ENCODE measurements at places on chromosomes 1 and 21. TPM values are rescaled to one million over a fixed set of nuclear protein-coding genes. Genes with fewer than 3 reads are reported as not detected.
A peak's percentile ranks its signal among the peaks of the same experiment; 100 is the strongest.

- DNase-seq = no peak
- no peaks in the 10 kb centered on the region for H3K4me1 ChIP-seq
- no peak overlapping the region for H3K4me3 ChIP-seq
- H3K36me3 ChIP-seq = no peaks in the 10 kb centered on the region
These were observed 325.5 kb downstream of the ZP4 start for GRCh38 chr1:237565236-237565635.

DNA sequence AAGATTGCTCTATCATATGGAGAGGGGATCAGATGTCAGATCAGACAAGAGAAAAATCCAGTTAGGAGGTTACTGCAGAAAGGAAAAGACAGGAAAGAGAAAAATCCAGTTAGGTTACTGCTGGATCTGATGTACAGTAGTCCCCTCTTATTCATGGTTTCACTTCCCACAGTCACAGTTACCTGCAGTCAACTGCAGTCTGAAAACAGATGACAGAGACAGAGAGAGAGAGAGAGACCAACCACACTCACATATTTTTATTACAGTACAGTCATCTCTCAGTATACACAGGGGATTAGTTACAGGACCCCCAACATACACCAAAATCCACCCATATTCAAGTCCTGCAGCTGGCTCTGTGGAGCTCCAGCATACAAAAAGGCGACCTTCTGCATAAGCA, 29.3 kb downstream of the NUP133 start:
- H3K27me3 ChIP-seq = no peaks in the 10 kb centered on the region
- H3K27ac ChIP-seq = no peak overlapping the region
- no peaks in the 10 kb centered on the region for H3K4me1 ChIP-seq

- H3K27ac ChIP-seq = peak overlapping the region; percentile 2
- H3K27me3 ChIP-seq = peaks cover 18% of the 10 kb centered on the region
- peaks cover 15% of the 10 kb centered on the region for H3K4me1 ChIP-seq
These were observed 91.5 kb upstream of the IPO9 start for GRCh38 chr1:201737352-201738060.

GRCh38 chr1:19582318-19582717, 61.8 kb upstream of the NBL1 start:
- no peak overlapping the region for H3K4me3 ChIP-seq
- no peak overlapping the region for H3K27ac ChIP-seq
- DNase-seq = peak; percentile 84

DNA sequence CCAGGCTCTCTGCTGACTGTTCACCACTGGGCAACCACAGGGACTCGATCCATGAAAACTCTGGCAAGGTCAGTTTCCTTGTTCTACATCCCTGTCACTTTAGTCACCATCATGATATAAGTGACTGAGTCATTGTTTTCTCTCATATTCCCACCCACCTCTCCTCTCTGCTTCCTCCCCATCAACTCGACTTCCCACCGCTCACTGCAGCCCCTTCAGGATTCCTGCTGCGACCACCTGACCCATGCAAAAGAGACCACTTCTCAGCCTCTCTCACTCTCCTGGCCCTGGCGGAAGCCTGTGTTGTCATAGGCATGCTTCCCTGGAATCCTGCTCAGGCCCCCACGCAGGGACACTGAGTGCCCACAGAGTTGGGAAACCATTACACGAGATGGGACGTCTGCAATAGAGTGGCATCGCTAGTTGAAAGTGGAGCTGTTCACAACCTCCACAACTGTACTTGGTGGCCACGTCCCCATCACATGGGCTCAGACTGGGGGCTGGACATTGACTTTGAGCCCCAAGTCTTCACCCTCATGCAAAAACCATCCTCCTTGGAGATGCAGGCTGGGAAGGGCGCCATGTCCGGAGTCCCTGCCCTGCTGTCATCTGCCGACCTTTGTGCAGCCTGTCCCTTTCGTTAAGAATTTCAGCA, 1.8 kb upstream of the TFF2 start:
- H3K27me3 ChIP-seq = no peaks in the 10 kb centered on the region
- no peak overlapping the region for H3K27ac ChIP-seq
- no peaks in the 10 kb centered on the region for H3K4me1 ChIP-seq

Gene MIXL1
- not detected for total RNA-seq

Measured in stomach (tissue), 19 donors.